ENCODE measurements at places on chromosomes 12 and 14.

- peak; percentile 16 for DNase-seq
Measured at GRCh38 chr12:26971963-26972362, 33.7 kb downstream of the FGFR1OP2 start.

GRCh38 chr12:79482323-79482722 is 208.4 kb downstream of the PAWR start:
- no peak for DNase-seq

- DNase-seq, result no peak
Measured at GRCh38 chr12:13437541-13437940, 241.0 kb downstream of the EMP1 start.

GRCh38 chr12:3003357-3003992 is 44.3 kb downstream of the TEAD4 start:
- no peak for DNase-seq

- DNase-seq, result no peak
Measured at GRCh38 chr14:79293482-79294177, 917.7 kb downstream of the DIO2 start.

GRCh38 chr12:46379352-46379751 is 6.8 kb upstream of the SLC38A2 start:
- no peak for DNase-seq

- DNase-seq, result no peak
Measured at GRCh38 chr14:98958632-98959031, 313.4 kb downstream of the BCL11B start.

GRCh38 chr14:91316761-91317160 is 72.3 kb upstream of the GPR68 start:
- DNase-seq, result no peak

DNA sequence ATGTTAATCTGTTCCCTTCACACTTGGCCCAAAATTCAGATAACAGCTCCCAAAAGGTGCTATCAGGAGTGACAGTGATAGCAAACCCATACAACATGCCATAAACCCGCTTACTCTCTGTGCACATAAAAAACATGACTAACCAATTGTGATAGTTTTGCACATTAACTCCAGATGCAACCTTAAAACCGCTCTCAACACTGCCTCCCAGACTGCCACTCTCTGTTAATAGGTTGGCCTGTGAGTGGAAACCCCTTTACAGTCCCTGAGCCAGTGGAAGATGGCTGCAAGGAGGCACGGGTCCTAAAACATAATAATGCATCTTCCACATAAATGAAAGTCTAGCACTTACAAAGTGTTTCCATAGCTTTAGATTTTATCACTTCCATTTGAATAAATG is 12.0 kb upstream of the TMTC1 start:
- no peak for DNase-seq

DNA sequence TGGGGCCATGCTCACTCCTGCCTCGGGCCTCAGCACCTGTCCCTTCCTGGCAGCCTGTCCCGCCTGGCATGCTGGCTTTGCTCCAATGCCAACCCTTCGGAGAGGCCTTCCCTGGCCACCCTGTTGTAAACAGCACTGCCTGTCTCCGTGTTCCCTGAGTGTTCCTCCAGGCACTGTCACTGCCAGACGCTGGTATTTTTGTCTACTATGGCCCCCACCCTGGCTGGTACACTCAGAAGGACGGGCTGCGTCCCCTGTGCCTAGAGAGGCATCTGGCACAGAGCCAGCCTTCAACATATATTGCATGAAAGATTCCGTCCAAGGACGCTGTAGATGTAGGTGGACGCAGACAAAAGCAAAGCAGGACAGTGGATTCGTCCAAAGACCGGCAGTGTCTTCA is 2.7 kb upstream of the ASPG start:
- DNase-seq, result no peak

GRCh38 chr12:94025756-94026155 is 122.6 kb upstream of the PLXNC1 start:
- no peak for DNase-seq

DNA sequence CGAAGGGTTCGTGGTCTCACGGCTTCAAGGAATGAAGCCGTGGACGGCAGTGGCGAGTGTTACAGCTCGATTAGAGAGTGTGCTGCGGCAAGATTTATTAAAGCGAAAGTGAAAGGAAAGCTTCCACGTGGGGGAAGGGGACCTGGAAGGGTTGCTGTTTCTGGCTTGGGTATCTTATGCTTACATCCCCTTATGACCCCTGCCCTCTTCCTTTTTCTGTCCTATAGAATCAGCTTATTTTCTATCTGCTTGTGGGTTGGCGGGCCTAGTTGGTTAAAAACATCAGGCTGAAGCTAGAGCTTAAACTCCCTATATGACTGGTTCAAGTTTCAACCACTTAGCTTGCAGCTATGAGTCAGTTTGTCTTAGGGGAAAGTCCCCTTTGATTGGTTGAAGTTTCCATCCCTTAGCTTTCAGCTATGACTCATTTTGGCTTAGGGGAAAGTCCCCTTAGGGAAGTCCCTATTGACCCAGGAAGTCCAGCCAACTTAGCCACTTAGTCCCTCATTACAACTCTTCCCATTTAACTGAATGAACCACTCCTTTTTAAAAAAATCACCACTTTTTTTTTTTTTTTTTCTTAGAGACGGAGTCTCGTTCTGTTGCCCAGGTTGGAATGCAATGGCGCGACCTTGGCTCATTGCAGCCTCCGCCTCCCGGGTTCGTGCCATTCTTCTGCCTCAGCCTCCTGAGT is 1494.7 kb upstream of the TMEM132C start:
- peak; percentile 37 for DNase-seq

- no peak for DNase-seq
Measured at GRCh38 chr14:92259613-92260357, 63.2 kb upstream of the SLC24A4 start.

DNA sequence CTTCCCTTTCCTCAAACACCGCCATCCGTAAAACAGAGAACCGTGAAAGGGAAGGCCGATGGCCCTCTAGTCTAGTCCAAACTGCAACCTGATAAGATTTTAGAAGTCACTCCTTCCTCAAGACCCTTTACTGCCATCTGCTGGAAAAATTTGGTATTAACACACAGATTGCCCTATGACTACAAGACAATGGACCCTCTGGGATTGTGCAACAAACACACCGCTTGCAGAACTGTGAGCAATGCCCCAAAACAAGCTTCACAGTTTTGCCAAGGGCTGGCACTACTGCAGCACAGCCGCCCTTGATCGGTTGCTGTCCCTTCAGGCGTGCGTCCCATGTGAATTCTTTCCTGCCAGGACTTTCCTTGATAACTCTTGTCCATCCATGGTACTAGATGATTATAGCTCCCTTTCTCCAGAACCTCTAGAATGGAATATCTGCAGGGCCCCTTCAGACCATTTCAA is 23.1 kb downstream of the LLPH start:
- no peak for DNase-seq

DNA sequence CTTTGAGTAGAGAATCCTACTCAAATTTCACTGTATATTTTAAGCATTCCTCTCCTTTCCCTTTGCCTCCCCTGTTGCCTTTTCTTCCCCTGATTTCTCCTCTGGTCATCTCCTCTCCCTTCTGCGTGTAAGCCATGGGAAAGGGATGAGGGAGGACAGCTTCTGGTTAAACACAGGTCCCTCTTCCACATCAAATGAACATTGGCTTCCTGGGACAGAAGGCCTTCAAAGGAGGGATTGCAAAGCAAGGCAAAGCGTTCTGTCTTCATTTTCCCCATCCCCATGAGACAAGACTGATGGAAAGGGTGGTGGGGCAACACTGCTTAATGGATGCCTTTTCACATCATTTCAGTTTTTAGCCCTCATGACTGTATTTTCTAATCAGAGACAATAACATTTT is 26.2 kb downstream of the GPRC5A start:
- DNase-seq, result no peak

- DNase-seq, result no peak
Measured at GRCh38 chr12:13195250-13195649, 1.3 kb upstream of the EMP1 start.

GRCh38 chr14:50106178-50106577 is 10.2 kb downstream of the VCPKMT start:
- DNase-seq, result no peak

- no peak for DNase-seq
Measured at GRCh38 chr12:39401459-39401858, 41.5 kb downstream of the KIF21A start.

DNA sequence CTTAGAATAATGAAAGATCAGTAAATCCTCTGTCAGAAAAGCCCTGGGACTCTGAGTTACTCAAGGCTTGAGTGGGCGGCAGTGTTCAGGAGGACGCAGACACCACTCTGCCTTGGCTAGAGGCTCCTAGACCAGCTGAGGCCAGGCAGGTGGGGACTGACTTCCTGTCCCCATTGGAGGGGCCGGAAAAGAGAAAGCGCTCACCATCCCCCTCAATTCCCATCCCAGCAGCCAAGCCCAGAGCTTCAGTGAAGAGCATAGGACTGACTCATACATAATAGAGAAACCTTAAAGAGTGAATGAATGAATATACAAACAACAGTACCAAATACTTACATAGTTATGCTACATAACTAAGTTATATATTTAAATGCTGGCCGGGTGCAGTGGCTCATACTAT is 62.0 kb downstream of the PLEKHG7 start:
- no peak for DNase-seq

- no peak for DNase-seq
Measured at GRCh38 chr14:102863381-102863780, 59.1 kb upstream of the AMN start.

- DNase-seq, result no peak
Measured at GRCh38 chr12:24396224-24396623, 446.8 kb upstream of the SOX5 start.

DNA sequence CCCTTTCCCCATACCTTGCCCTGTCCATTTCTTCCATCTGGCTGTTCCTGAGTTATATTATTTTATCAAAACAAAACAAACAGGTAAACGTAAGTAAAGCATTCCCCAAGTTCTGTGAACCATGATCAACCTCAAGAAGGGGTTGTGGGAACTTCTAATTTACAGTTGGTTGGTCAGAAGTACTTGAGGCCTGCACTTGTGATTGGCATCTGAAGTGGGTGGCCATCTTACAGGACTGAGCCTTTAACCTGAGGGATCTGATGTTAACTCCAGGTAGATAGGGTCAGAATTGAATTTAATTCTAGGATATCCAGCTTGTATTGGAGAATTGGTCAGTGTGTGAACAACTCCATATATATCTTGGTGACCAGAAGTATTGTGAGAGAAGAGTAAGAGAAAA is 77.0 kb downstream of the DIO2 start:
- DNase-seq, result no peak

- no peak for DNase-seq
Measured at GRCh38 chr12:58965568-58965967, 45.3 kb upstream of the LRIG3 start.

- no peak for DNase-seq
Measured at GRCh38 chr12:98856897-98857540, 211.9 kb downstream of the APAF1 start.

DNA sequence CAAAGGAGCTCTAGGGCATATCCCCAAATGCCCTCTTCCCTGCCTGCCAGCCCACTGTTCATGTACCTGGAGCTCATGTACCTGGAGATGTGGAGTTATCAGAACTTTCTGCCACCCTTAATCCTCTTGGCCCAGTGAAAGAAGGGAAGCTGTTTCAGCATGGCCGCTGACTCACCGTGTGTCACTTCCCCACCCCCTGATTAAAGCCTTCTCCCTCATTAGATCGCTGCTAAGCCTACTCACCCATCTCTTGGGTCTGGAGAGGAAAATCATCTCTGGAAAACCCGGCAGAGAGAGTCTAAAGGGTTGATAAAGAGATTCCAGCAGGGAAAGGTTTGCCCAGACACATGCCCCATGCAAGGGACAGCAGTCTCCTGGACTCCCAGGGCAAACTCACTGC is 4.5 kb upstream of the LTBP2 start:
- DNase-seq, result no peak
